ENCODE measurements at places on chromosomes 4 and X.

GRCh38 chr4:146369446-146369845, 152.3 kb downstream of the SLC10A7 start:
- DNase-seq, result no peak

- DNase-seq, result no peak
These were observed 65.7 kb upstream of the STX18 start for GRCh38 chr4:4607336-4608213.

GRCh38 chr4:67691328-67691727, 9.6 kb downstream of the UBA6 start:
- no peak for DNase-seq

DNA sequence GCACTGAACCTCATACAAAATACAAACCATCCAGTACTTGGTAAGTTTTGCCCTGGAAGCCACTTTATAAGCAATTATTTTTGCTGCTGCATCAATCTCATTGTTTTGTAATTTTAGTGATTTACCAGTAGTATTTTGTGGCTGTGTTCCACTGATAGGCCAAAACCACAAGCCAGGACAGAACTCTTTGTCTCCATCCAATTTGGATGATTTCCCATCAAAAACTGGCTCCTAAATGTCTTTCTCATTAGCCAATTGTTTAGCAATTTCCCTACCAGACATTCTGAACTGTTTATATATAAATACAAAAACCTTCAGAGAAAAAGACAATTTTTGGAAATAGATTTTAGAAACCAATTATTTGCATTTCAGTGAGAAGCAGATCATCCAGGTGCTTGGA, 4.4 kb downstream of the GSPT2 start:
- DNase-seq, result no peak

DNA sequence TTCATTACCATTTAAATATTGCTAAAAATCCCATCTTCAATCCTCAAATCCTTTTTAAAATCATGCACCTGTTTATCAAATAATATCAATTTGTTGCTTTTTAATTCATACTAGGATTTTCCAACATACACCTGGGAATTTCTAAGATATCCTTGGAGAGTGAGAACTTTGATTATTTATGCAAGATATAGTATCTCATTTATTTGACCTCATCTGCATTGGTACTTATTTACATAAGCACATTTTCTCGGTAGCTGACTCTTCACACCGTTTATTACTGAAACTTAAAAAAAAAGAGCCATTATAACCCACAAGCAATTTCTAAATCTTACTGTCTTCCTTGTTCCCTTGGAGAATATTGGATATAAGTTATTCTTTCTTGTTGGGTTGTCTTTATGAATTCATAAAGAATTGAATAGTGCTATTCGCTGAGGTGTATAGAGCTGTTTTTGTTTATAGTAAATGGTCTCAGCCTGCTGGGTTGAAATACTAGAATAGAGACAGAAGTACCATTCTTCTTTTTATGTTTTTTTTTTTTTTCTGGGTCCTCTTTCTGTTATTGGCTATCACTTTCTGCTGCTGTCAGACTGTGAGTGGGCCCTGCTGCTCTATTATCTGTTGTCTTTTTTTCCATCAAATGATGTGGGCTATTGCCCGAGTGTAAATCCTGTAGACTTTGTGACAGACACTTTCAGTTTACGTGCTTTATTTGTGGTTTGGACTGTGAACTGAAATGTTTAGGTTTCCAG, 2.9 kb downstream of the UGT8 start:
- no peak for DNase-seq

DNA sequence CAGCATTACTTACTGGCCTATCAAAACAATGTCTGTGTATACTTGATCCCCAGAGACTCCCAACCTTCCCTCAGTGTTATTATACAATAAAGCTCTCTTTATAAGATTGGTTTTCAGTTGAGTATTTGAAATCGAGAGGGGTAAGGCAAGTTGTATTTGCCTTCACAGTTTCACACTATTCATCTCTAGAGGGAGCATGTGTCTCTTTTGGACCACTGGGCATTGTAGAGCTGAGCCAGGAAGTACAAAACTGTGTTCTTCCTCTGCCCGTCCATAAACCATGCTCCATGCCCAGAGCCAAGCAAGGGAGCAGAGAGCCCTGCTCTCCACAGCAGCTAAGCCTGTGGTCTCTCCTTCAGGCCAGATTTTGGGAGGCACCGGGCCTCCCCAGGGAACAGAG, 61.5 kb upstream of the HHIP start:
- DNase-seq, result no peak

GRCh38 chr4:2079926-2080325, 20.8 kb downstream of the NAT8L start:
- no peak for DNase-seq

- DNase-seq, result no peak
These were observed 7.5 kb downstream of the FHDC1 start for GRCh38 chr4:152943672-152944071.

DNA sequence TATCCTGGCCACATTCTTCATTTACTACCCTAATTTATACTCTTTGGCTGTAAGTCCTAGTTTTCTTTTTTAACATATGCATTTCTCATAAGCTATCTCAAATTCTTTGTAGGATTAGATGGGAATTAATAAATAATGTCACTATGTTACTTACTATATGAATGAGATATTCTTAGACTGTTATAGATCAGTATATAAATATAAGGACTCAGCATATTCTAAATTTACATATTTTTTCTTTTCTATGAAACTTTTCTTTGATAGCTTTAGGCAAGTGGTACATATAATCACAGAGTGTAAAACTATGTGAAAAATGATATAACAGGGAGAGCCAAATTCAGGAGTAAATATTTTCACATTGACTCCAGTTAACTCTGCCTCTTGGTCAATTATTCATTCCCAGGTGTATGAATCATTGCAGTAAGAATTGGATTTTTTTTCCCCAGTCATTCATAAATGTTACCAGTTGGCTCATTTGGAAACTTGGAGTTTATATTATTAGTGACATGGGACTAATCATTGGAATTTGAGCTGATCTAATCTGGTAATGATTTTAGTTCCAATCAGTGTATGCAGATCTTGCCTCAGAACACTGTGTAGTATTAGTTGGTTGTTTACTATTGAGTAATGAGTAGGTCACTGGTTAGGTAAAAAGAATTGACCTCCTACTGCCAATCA, 25.3 kb downstream of the FHIP1A start:
- DNase-seq, result no peak

DNA sequence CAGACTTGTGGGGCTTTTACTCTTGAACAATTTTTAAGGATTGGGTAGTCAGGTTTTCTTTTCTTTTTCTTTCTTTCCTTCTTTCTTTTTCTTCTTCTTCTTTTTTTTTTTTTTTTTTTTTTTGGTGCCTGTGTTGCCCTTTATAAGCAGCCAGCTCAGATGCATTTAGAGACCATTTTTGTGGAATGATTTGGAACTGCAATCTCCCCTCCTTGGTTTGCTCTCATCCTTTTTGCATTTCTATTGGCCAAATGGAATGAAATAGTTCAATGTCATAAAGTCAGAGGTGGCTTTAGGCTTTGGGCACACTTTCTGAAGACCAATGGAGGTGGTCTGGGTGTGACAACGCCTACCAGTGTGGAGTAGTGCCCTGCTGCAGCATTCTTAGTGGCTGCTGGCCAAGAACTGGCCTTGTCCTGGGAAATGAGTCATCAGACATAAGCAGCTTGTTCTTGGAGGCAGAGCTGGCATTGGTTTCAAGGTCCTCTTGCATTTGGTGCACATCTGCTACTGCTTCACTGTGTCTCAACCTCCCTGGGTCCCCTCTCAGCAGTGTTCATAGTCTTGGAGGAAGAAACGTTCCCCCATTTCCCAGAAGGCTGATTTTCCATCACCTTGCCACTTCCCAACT, 84.5 kb downstream of the CT47B1 start:
- DNase-seq, result peak; percentile 10

GRCh38 chr4:152510349-152511147, 25.3 kb downstream of the FBXW7 start:
- DNase-seq, result no peak

GRCh38 chr4:81498046-81498445, 26.3 kb upstream of the RASGEF1B start:
- no peak for DNase-seq

DNA sequence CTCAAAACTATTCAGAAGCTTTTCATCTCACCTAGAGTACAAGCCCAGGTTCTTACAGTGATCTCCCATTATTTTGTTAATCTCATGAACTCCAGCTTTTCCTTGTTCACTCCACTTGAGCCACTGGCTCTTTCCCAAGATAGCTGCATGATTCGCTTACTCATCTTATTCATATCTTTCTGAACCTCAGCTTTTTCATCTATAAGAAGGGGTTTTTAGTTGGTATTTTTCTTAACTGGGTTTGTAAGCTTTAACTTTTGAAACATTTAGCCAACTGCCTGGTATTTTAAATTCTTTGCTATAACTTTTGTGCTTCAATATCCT, 24.0 kb downstream of the GIMD1 start:
- DNase-seq, result no peak

- DNase-seq, result no peak
These were observed 100.8 kb downstream of the SYTL5 start for GRCh38 chrX:38106991-38107655.

GRCh38 chr4:12221031-12221430, 792.3 kb upstream of the HS3ST1 start:
- no peak for DNase-seq

DNA sequence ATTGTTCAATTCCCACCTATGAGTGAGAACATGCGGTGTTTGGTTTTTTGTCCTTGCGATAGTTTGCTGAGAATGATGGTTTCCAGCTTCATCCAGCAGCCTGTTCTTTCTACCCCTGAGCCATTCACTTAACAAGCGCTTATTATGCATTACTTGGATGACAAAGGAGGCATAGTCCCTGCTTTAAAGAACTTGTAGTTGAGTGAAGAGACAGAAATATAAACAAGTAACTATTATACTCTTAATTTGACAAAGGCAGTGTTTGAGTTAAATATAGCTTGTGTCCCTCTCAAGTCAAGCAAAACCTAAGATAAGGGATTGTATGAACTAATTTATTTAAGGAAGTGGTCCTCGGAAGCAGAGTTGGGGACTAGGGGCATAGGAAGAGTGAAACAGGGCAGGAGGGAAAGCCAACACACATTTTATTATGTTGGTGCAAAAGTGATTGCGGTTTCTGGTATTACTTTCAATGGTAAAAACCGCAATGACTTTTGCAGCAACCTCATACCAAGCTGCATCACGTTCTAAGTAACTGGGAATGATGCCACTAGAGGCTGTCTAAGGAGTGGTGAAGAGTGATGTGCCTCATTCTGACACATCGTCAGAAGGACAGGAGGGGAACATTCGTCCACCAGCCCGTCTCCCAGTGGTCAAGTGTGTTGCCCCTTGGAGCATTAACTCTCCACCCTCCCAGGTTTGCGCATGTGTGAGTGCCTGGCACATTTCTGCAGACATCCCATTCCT, 41.8 kb downstream of the QDPR start:
- DNase-seq, result no peak

DNA sequence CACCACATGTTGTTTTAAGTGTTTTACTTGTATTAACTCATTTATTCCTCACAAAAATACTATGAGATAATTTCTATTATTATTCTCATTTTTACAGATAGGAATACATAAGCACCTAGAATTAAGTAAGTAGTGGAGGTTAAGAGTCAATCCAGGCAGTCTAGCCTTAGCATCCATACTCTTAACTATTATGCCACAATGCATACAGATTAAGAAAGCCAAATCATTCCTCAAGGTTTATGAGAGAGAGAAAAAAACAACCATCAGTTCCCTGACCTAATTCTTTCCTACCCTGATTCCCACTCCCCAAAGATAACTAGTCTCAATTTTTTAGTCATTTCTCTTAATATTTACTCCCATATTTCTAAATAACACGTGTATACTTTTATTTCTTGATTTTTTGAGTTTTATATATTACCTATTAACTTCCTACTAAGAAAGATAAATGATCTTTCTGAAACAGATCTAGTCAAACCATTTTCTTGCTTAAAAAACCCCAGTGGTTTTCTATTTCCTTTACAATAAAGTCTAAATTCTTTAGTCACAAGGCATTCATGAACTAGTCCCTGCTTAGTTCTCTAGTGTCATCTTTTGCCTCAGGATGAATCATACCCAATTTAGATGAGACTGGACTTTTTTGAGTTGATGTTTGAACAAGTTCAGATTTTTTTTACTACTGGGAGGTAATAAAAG, 16.0 kb downstream of the UBA6 start:
- peak; percentile 32 for DNase-seq

DNA sequence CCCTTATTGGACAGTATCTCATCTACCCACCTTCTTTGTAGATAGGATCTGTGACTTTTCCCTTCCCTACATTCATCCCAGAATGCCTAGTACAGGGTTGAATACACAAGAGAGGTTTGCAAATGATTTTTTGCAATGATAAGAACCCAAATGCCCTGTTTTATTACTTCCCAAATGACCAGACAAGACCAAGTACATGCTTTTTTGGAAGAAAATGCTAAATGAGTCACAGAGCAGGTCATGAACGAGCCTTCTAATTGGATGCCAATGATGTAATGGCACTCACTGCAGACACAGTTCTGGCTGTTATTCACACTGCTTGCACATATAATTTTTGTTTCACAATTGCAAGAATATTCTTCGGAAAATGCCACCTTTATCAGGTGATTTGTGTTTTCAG, 17.8 kb upstream of the GABRQ start:
- DNase-seq, result no peak

DNA sequence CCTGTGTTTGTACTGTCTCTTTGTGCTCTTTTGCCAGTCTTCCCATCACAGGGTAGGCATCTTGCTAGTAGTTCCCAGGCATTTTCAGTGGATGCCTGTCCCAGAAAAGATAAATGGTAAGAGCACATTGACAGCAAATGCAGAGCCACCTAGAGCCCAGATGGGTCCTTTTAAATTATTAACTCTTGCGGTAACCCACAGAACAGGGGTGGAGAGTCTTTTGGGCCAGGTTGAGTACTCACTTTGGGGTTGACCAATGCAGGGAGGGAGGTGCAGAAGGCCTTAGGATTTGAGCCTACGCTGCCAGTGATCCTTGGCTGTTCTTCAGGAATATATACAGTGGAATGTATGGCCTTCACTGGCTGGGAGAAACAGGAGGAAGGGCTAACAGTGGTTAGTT, 173.8 kb downstream of the MSN start:
- DNase-seq, result no peak

DNA sequence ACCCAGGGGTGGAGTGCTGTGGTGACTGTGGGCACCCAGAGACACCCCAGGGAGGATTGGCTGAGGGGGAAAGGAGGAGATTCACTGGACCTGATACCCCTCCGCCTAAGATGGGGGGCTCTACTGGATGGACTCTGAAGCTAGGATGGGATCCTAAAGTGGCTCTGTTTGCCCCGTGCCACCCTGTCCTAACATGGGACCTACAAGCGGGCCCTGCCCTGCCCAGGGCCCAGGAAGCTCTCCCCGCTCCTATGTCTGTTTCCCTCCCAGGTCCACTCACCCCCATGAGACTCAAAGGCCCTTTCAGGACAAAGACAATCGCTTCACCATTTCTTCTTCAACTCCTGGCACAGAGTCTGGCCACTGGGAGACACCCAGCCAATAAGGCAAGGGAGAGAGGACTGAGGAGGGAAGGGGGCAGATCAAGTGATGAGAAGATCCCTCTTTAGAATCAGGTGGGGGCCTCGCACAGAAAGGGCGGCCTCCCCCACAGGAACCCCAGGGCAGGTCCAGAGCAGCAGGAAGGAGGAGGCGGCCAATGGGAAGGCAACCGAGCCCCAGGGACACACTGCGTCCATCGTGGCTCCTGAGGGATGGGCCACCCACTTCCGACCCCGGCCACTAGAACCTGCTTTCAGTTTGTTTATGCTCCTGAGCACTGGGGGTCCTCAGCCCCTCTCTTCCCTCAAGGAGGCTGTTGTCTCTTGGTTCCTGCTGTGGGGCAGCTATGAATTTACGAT, 155.4 kb downstream of the AFAP1 start:
- DNase-seq, result no peak

- no peak for DNase-seq
These were observed 23.3 kb downstream of the PRKX start for GRCh38 chrX:3690140-3690539.

GRCh38 chrX:151279161-151279560, 102.8 kb downstream of the GPR50 start:
- DNase-seq, result no peak
